Effector memory CD8-positive, alpha-beta T cell (primary cell): ENCODE measurements at places on chromosomes 16 and 17.

DNA sequence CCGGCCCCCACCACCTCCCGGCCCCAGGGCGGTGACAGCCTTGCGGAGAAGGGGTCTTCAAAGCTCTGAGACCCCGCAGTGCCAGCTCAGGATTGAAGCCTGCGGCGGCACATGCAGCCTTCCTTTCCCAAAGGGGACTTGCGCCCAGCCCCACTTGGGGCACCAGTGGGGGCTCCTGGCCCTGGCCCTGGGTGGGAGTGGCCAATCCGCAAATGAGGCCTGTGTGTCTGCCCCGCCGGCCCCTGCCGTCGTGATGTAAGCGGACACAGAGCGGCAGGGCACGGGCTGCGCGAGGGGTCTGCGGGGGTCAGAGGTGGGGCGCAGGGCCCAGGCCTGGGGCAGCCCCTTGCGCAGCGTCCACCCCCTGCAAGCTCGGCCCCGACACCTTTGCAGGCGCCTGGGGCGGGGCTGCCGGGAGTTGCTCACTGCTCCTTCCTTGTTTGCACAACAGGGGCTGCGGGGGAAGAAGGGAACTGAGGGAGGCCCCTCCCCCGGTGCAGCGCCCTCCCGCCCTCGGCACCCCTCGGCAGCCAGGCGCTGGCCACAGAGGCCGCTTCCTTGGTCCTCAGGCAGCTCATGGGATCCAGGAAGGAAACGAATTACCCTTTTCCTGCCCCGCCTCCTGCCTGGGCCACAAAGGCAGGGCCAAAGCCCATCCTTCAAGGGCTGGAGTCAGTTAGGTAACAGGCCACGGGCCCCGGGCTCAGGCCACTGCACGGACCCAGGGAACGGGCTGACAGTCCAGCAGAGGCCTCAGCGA, 2.9 kb downstream of the SLC16A3 start:
- no peak for DNase-seq

- DNase-seq, result no peak
These were observed 70.5 kb downstream of the AATF start for GRCh38 chr17:37019117-37019740.

DNA sequence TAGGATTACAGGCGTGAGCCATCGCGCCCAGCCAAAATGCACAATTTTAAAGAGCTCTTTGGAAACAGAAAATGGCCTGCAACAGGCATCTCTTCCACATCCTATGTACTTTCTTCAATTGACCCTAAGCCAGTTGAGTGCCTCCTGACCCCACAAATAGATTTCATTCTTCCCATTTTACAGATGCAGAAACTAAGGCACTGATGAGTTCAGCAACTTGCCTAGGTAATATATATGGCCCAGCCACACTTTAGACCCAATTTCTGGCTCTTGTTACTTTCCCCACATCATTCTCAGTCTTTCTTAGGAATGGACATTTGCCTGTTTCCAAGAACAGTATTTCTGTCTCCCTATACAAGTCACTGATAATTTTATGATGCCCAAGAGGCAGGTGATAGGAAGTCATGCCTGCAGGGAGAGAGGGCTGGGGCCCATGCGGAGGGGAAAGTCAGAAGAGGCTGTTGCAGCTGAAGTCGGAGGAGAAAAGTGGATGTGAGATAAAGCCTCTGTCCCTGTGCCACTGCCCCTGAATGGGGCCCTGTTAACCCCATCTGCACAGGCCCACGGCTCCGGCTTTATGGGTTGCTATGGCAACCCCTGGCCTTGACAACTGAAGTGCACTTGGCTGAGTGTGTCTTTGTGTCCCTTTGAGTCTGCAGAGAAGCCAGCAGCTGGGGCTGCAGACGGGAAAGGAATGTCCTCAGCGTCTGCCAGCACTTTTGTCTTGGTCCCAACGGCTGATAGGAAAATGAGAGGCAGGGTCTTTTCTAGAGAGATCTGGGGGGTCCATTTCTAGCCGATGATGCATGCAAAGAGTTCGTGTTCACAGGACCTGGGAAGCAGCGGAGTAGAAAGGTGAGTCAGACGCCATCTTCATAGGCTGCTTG, 45.9 kb downstream of the ABAT start:
- DNase-seq, result no peak

DNA sequence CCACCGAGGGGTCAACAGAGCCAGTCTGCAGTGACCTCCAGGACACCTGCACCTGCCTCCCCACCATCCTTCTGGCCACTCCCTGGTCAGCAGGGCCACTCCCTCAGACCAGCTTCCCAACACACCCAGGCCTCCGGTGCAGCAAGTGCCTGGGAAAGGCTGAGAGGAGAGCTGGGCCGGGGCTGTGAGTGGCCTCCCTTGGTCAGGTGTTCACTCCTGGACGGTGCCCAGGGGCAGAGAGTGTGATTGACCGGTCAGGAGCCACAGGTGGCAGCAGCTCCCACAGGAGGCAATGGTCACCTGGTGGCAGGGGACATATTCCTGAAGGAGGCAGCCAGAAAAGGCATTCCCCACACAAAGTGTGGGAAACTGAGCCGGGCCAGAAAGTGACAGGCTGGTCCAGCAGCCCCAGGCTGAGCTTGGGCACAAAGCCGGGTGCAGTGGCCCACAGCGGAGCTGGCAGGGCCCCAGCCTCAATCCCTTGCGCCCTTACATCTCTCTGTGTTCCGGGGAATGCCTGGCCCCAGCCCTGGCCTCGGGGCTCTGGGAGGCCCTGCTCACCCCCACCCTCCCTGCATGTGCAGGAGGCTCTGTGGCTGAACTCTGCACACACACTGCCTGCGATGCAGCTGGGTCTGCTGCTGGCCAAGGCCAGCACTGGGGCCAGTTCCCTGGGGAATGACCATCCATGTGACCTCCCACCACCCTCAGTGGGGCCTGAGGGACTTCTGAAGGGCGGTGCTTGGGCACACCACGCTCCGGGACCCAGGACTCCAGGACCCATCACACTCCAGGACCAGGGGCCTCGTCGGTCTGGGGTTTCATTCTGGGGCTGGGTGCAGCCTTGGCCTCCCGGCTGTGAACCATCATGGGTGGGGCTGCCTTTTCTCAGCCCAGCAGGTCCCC, 1.2 kb upstream of the C17orf99 start:
- no peak for DNase-seq

DNA sequence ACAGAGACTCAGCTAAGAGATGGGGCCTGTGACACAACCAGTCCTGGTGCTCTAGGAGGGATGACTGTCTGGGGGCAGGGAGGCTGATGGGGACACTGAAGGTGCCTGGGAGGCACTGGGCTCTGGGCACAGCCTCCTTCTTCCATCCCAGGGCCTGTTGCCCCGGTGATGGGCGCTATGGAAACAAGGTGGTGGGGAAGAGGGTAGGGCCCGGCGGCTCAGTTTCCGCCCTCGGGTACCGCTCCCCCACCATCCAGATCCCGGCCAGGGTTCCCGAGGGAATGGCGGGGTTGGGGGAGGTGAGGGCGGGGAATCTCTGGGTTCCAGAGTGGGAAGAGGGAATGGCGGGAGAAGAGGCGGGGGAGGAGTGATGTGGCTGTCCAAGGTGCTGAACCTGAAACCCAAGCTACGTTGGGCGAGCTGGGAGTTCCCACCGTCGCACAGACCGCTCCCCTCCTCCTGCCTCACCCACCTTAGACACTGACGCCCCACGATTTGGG, 981 bp downstream of the KCNH4 start:
- no peak for DNase-seq

DNA sequence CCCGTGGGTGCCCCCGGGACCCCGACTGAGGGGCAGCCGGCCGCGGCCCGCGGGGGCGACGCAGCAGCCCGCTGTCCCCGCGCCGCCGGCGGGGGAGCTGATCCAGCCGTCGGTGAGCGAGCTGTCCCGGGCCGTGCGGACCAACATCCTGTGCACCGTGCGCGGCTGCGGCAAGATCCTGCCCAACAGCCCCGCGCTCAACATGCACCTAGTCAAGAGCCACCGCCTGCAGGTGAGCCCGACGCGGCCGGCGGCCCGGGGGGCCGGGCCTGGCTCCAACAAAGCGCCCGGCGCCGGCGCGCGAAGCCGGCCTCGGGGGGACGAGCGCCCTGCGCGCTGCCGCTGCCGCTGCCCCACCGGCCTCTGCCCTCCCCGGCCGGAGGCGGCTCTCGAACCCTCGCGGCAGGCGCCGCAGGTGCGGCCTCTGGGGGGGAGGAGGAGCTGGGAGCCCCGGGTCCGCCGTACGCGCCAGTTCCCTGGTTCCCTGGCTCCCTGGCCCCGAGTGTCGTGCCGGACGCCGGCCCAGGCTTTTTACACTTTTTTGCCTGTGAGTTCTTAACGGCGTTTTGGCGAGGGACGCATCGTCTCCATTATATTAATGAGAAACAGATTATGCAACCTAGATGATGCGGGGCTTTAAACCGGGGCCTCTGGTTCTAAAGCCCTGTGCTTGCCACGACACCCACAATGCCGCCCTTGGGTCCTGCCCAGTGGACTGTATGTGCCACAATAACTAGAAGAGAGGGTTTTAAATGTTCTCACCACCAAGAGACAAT, 521 bp downstream of the ATMIN start:
- DNase-seq, result peak; percentile 38

- no peak for DNase-seq
These were observed 55.5 kb downstream of the ANKFY1 start for GRCh38 chr17:4208238-4208637.

- DNase-seq, result no peak
These were observed 3.1 kb upstream of the NPW start for GRCh38 chr16:2016407-2016922.

DNA sequence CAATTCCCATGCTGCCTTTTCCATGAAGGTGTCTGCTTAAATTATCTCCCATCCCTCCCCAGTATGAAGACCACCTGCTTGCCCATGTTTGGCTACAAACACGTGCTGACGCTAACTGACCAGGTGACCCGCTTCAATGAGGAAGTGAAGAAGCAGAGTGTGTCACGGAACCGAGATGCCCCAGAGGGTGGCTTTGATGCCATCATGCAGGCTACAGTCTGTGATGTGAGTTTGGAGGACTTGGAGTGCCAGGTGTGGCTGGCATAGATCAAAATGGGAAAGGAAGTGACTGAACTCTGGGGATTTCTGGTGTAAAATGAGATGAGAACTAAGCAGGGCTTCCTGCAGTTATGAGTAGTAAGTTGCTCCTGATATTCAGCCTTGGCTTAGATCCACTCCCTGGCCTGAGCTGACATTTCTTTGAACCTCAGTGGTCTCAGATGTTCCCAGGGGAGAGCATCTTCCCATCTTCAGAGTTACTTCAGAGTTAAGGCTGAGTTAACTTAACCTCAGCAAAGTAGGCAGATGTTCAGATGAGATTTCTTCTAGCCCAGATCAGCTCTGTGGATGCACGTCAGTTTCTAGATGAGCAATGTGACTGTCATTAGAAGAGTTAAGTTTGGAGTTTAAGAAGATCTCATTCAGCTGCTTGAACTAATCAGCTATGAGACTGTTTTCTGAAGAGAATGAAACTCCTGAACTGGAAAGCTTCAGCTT, 32.7 kb downstream of the ITGB3 start:
- DNase-seq, result no peak

DNA sequence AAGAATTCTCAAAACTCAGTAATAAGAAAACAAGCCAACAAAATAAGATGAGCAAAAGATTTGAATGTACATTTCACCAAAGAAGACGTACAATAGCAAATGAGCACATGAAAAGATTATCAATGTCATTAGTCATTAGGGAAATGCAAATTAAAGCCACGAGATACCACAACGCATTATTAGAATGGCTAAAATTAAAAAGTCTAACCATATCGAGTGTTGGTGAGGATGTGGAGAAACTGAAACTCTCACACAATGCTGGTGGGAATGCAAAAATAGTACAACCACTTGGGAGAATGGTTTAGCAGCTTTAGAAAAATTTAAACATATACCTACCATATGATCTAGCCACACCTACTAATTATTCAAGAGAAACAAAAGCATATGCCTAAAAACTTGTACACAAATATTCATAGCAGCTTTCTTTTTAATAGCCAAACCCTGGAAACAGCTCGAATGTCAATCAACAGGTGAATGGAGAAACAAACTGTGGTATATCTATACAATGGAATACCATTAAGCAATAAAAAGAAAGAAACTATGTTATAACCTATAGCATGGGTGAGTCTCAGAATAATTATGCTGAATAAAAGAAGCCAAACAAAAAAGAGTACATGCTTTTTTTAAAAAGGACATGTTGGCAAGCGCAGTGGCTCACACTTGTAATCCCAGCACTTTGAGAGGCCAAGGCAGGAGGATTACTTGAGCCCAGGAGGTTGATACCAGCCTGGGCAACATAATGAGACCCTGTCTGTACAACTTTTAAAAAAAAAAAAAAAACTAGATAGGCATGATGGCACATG, 103.6 kb downstream of the LITAF start:
- DNase-seq, result no peak

DNA sequence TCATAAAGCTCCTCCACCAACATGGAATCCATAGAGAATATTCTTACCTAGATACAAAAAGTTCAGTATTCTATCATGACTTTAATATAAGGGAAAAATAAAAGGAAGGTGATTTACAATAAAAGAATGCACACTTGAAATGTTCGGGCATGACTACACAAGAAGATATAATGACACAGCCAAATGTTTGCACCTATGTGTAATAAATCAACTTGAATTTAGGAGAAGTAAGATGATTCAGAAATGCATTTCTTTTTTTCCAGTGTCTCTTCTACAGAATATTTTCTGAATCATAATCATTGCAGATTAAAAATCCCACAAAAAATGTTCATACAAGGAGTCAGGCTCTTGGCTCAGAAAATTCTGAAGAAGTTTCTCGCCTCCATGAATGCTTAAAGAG, 404.0 kb upstream of the HSBP1 start:
- no peak for DNase-seq

DNA sequence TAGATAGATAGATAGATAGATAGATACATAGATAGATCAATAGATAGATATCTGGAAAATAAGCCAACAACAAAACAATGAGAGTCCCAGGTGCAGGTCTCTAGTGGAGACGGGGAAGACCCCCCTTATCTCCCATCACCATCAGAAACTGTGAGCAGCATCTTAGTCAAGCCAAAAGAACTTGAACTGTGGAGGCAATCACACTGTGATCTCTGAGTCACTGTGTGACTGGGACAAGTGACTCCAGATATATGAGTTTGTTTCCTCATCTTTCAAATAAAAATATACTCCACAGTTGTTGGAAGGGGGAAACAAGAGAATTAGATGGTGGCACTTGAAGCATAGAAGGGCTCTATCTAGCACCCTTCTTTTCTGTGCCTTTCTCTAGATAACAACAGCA, 42.1 kb downstream of the NOG start:
- no peak for DNase-seq

- DNase-seq, result no peak
These were observed 155.4 kb upstream of the TOM1L1 start for GRCh38 chr17:54745239-54745638.

GRCh38 chr16:69888005-69888590, 63.0 kb upstream of the CLEC18A start:
- no peak for DNase-seq
